Upper lobe of left lung (tissue), 6 donors: ENCODE measurements at places on chromosomes 7 and 10. TPM values are rescaled to one million over a fixed set of nuclear protein-coding genes. Genes with fewer than 3 reads are reported as not detected.

The MYO3A gene
- not detected for total RNA-seq

The HMX3 gene
- total RNA-seq: not detected

The SGPL1 gene
- 23.4 TPM for total RNA-seq

The PPP1R17 gene
- total RNA-seq: not detected

The PGAM2 gene
- 0.79 TPM for total RNA-seq

The CABCOCO1 gene
- total RNA-seq: not detected

The NUTM2E gene
- not detected for total RNA-seq

The CRYGN gene
- 0.43 TPM for total RNA-seq

The SPACDR gene
- 2.1 TPM for total RNA-seq
